Thyroid gland (tissue), 4 donors: ENCODE measurements at places on chromosomes 7 and 10. TPM values are rescaled to one million over a fixed set of nuclear protein-coding genes. Genes with fewer than 3 reads are reported as not detected.
A peak's percentile ranks its signal among the peaks of the same experiment; 100 is the strongest.

The COPG2 gene
- total RNA-seq = 24.0 TPM

The EXOC6 gene
- 59.0 TPM for total RNA-seq

The SKAP2 gene
- total RNA-seq = 10.8 TPM

The PALS2 gene
- total RNA-seq = 43.6 TPM

DNA sequence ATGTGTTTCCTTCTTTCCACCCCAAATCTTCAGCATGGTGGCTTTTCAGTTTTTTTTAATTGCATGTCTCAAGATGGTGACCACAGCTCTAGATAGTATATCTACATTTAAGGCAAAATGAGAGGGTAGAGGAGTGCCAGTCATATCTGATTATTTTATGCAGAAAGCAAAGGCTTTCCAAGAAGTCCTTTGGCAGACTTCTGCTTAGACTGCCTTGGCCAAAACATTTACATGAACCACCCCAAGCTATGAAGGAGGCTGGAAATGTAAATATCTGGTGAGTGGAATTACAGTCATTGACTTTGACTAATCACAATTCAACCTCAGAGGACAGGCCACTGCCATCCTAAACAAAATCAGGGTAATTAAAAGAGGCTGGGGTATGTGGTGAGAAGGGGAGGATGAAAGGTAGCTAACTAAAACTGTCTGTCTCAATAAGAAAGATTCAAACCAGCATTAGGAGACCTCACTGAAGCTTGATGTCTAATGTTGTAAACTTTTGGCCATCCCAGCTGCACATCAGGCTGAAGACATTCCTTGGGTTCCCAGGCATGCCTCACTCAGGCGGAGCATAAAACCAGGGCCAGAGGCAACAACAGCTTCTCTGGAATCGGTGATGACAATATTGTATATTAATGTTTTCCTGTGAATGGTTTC is 53.4 kb downstream of the PPP1R3C start:
- no peak for DNase-seq

- DNase-seq = no peak
Measured at GRCh38 chr10:5502571-5503476, 3.5 kb upstream of the CALML5 start.

GRCh38 chr10:113007343-113007771 is 57.3 kb downstream of the TCF7L2 start:
- DNase-seq = no peak

GRCh38 chr7:132991615-132992587 is 90.0 kb downstream of the CHCHD3 start:
- DNase-seq = no peak

- DNase-seq = peak; percentile 48
Measured at GRCh38 chr10:98170249-98171117, 36.0 kb downstream of the R3HCC1L start.

GRCh38 chr10:50894312-50894711 is 8.9 kb upstream of the A1CF start:
- no peak for DNase-seq

GRCh38 chr10:77501846-77502261 is 135.8 kb downstream of the KCNMA1 start:
- DNase-seq = no peak
